Left ventricle myocardium superior (tissue), 1 donor: ENCODE measurements at places on chromosomes 4 and X.

DNA sequence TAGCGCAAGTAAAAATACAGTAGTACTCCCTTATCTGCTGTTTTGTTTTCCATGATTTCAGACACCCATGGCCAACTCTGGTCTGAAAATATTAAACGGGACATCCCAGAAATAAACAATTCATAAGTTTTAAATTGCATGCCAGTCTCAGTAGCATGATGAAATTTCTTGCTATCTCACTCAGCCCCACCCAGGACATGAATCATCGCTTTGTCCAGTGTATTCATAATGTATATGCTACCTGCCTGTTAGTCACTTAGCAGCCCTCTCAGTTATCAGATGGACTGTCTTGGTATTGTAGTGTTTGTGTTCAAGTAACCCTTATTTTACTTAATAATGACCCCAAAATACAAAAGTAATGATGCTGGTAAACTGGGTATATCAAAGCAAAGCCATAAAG, 158.2 kb upstream of the DDIT4L start:
- DNase-seq: no peak

- DNase-seq: no peak
Measured at GRCh38 chr4:94934201-94934600, 176.4 kb downstream of the BMPR1B start.

DNA sequence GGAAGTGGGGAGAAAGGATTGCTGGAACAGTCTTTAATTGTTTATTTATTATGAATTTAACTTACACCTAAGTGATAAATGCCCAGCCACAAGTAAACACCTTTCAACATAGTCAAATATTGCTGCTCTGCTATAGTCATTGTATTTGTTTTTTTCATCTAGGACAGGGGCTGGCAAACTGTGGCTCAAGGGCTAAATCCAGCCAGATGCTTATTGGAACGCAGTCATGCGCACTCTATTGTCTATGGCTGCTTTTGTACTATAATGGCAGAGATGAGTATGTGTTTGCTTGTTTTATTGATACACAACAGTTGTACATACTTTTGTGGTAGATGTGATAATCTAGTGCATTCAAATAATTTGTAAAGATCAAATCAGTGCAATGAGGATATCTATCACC, 95.3 kb downstream of the ZAR1 start:
- no peak for DNase-seq

- peak; percentile 66 for DNase-seq
Measured at GRCh38 chrX:46573892-46574773, 568 bp downstream of the CHST7 start.

DNA sequence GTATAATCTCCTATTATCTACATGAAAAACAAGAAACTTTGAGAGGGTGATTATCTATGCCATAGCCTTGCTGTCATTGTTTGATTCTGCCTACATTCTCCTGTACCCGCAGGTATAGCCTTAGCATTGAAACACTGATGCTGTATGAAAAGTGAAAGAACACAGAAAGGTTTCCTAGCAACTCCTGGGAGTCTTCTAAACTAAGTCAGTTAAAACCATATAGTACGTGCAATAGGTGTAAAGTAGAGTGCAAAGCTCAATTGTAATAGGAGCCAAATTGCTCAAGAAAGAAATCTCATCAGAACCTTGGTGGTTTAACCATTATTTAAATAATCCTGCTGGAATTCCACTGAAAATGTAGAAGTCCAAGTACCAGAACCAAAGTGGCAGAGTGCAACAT, 489.7 kb downstream of the PCDH10 start:
- no peak for DNase-seq

DNA sequence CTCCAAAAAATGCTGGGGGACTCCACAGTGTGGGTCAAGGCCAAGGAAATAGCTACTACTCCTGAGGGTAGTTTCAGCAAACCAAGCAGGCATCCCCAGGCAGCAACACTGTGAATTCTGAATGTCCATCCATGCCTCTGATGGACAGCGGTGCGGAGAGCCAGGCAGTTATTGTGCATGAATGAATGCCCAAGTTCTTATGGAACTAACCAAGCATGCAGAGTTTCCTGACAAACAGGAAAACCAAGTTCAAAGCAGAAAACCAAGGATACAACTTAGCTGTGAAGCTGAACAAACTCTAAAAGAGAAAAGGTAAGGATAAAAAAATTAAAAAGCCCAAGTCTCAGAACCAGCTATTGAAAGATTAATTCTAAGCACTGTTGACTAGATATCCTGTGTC, 642.6 kb upstream of the HS3ST1 start:
- no peak for DNase-seq

GRCh38 chr4:68655764-68656444, 14.5 kb downstream of the UGT2B15 start:
- DNase-seq: no peak

GRCh38 chrX:39157796-39158195, 356.5 kb downstream of the MID1IP1 start:
- no peak for DNase-seq

DNA sequence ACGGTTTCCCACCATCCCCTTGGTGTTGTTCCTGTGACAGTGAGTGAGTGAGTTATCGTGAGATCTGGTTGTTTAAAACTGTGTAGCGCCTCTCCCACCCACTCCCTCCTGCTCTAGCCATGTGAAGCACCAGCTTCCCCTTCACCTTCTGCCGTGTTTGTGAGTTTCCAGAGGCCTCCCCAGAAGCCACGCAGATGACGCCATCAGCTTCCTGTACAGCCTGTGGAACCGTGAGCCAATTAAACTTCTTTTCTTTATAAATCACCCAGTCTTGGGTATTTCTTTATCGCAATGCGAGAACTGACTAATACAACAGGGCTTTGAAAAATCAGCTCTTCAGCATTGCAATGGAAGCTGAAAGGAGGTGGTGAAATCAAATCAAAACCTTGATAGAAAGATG, 50.0 kb downstream of the FGFBP1 start:
- DNase-seq: no peak

- DNase-seq: no peak
Measured at GRCh38 chrX:132795181-132795580, 163.2 kb downstream of the HS6ST2 start.

GRCh38 chrX:1388651-1389050, 3.3 kb downstream of the SLC25A6 start:
- DNase-seq: no peak

GRCh38 chr4:68369142-68369805, 19.4 kb upstream of the YTHDC1 start:
- no peak for DNase-seq

DNA sequence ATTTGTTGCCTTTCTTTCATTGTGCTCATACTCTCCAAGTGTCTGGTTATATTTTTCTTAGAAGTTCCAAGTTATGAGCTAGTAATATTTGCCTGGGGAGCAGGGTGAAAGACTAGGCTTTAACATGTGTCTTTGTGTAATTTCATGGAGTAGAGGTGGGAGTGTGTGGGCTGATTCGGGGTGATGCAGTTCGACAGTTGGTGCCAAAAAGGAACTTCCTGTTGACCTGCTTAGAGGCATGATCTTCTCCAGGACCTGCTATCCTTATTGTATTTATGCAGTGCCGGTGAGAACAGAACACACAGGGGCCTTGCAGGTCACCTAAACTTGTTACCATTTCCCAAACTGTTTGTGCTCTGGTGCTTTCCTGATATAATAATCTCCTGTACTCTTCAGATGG, 21.2 kb downstream of the USP53 start:
- DNase-seq: no peak

- no peak for DNase-seq
Measured at GRCh38 chr4:151242305-151242704, 34.7 kb upstream of the PRSS48 start.

GRCh38 chr4:16859031-16859430, 39.4 kb downstream of the LDB2 start:
- DNase-seq: no peak

DNA sequence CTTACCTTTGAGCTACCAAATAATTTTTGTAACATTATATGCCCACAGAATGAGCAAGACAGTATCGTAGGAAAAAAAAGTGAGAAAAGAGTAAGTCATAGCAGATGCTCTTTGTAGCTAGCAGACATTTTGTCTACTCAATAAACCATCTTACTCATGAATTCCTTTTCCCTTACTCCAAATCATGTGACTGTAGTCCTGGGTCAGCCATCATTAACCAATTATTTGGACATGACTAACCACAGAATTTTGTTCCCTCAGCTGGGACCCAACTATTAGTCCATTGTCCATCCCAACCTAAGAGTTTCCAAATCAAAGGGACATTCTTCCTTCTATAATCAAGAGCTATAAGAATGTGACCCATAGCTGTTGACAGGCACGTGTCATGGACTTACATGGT, 11.4 kb downstream of the UBE2D3 start:
- DNase-seq: no peak

- no peak for DNase-seq
Measured at GRCh38 chrX:123923211-123923610, 38.3 kb upstream of the STAG2 start.
